Activated CD4-positive, CD25-positive, alpha-beta regulatory T cell (primary cell): ENCODE measurements at places on chromosomes 5 and 9.

DNA sequence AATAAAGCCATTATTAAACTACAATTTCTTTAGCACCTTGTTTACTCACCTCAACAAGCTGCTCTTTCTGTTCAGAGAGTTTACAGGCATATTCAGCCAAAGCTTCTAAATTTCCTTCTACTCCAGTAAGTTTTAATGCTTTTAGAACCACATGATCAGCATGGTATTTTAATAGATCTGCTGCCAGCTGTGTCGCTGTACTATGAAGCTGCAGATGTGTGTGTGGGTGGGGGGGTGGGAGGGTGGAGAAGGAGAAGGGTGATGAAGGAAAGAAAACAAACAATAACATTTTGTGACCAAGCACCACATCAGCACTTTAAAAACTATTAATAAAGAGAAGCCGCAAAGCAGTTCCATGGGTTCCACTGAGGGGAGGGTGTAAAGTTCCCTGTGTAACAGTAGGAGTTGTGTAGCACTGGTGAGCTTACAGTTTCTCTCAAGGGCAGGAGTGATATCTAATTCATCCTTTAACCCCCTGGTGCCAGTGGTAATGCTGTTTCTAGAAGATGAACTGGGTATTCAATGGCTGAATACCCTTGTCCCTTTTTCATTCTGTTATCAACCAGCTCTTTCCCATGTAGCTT is 38.5 kb downstream of the ABITRAM start:
- no peak for DNase-seq

GRCh38 chr9:68769852-68770251 is 64.8 kb downstream of the PIP5K1B start:
- no peak for DNase-seq

DNA sequence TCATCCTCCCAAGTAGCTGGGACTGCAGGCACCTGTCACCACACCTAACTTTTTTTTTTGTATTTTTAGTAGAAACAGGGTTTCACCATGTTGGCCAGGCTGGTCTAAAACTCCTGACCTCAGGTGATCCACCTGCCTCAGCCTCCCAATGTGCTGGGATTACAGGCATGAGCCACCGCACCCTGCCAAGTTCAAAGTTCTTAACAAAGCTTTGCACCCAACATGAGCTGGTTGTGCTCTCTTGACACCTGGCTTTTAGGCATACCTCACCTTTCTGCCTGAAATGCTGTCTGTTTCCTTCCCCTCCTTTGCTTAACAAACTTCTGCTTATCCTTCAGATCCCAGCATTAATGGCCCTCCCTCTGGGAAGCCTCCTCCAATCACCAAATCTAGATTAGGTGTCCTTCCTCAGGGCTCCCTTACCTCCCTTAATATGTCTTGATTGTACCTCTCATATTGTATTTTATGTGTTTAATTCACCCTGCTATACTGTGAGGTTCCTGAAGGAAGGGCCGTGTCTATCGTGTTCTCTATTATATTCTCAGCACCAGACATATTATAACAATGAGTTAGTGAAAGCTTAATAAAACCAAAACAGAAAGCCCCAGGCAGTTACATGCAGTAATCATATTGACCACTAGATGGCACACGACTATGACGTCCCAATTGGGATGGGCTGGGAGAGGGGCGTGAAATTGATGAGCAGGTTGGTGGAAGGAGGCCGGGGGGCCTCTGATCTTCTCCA is 62.9 kb upstream of the PPARGC1B start:
- DNase-seq, result no peak

DNA sequence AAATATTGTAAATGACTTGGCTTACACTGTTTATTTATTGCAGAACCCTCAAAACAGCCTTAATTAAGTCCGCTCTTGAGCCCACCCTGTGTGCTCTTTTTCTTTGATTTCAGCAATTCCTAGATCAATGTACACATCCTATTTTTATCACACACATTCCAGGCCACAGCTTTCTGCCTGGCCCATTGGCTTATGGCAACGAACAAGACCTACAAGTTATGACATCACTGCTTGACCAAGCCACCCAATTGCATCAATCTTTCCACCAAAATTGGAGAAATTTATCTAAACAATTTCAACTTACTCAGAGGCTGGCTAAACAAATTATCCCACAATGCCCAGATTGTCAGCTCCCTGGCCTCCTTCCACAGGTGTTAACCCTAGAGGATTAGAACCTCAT is 158.4 kb downstream of the CPLANE1 start:
- no peak for DNase-seq

DNA sequence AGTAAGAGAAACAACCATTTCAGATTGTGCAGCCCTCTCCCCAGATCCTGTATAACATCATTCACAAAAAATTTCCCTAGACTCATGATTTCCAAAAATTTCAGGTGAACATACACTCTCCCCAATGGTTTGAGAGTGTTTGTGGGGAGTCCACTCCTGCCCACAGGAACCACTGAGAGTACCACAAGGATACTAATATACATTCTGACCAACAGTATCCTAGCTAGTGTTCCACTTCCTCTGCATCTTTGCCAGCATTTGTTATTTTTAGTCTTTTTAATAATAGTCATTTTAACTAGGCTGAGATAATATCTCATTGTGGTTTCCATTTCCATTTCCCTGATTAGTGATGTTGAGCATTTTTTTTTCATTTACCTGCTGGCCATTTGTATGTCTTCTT is 155.4 kb downstream of the DTWD2 start:
- DNase-seq, result no peak

DNA sequence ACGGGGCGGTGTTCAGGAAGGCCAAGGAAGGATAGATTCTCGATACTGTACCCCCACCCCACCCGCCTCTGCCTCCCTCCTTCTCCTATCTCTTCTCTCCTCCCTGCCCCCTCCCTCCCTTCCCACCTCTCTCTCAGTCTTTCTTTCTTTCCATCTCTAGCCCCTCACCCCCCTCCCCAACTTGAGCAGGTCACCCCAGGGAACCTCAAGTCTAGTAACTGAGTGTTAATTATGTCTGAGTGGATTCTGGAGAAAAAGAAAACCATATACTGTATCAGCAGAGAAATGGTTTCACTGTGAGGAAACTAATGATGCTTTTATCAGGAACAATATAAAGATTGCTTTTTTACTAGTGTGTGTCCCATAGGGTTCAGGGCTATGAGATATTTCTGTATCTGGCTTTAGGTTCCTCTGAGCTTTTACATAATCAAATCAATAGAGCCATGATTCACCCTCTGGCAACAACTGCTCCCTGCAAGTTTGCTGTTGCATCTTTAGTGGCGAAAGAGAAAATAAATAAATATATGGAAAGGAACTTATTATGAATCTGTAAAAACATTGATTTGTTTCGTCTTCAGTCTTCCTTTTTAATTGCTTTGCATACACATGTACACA is 639.7 kb downstream of the CCDC171 start:
- no peak for DNase-seq

- DNase-seq, result no peak
Measured at GRCh38 chr5:135310328-135310989, 88.6 kb downstream of the MACROH2A1 start.

DNA sequence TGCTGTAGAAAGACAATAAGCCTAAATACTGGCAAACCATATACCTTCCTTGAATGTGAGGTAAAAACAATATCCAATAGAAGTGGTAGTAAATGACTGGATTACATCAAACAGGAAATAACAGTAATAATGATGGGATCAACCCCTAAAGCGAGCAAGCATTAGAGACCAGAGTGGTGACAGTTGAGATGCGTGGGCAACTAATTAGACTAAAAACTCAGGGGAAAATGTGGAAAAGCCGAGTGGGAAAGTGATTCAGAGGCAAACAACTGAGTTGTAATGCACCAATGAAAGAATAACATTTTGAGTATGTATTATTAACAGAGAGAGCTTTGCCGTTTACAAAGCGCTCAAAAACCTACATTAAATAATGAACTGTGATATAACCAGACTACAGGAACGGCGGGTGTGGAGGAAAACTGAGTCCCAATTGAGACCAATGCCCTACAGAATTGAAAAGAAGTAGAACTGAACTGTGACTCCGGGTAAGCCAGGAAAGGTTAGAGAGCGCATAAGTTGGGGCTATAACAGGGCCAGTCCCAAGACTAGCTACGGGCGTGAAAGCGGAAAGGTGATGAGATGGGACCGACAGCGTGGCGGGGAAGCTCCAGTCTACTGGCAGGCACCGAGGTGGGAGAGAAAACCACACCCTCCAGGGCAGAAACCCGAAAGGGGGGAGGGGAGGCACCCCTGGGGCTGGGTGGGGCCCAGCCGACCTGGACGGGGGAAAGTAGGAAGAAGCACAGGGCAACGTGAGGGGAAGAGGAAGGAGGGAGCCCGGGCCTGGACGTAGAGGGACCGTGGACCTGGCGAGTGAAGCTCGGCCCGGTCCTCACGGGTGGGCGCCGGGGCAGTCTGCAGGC is 592 bp downstream of the UBAP2 start:
- DNase-seq, result peak; percentile 35

GRCh38 chr5:10760921-10761184 is 181 bp downstream of the DAP start:
- DNase-seq, result no peak

GRCh38 chr9:96874947-96875460 is 20.7 kb upstream of the ZNF782 start:
- no peak for DNase-seq

- DNase-seq, result no peak
Measured at GRCh38 chr5:147072622-147073021, 162.2 kb upstream of the STK32A start.

DNA sequence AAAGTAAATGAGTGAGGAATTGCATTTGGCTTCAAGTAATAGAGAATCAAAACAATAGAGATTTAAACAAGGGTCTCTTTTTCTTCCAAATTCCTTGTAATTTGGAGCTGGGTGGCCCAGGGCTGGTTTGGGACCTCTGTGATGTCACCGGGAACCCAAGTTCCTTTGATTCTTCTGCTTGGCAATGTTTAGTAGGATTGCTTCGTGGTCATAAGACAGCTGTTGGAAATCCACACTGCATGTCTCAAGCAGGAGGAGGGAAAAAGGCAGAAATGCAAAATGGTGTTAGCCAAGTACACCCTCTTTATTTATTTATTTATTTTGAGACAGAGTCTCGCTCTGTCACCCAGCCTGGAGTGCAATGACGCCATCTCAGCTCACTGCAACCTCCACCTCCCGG is 72.6 kb upstream of the IL12B start:
- no peak for DNase-seq
